Fibroblast of lung (primary cell): ENCODE measurements at places on chromosomes 16 and 17.

DNA sequence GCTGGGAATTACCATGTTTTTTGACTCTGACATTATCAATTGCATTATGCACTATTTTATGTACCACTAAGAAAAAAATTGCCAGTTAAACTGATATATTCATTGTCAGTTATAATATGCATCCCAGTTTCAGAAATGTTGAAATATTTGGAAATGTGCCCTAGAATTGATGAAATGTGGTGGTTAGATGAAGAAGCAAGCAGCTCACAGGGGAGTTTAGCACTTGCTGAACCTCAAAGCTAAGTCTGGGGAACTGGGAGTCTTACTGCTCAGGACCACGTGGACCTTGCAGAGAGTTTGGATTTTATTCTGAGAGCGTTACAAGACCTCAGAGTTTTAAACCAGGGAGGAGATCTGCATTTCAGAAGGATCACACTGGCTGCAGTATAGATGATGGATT, 67.9 kb downstream of the TNRC6C start:
- DNase-seq: no peak

DNA sequence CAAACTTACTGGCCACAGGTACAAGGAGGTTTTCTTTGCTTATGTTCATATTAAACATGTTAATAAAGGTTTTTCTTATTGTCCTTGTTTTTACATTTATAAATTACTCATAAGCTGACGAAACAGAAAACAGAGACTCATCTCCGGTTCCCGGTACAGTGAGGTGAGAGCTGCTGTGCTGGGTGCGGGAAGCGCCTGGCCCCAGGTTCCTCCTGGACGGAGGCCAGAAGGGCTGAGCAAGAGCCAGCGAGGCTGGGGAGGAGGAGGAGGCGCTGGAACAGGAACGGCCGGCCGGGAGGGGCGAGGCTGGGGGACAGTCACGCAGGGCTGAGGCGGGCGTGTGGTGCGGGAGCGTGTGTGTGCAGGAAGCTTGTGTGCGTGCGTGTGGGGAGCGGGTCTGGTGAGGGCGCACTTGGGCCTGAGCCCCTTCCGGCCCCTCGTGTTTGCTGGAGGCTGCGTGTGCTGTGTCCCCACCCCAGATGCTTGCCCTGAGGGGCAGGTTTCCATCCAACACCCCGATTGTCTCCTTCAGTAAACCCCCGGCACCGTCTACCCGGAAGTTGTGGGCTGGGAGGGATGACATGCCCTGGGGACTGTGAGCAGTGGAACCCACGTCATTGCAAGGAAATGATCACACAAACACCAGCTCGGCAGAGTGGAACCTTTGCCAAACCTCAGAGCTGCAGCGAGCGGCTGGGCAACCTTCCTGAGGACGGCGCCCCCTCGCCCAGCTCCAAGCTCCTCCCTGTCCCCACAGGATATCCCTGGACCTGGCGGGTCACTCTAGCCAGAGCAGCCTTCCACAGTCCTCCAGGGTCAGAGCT, 19.5 kb downstream of the CD7 start:
- DNase-seq: peak; percentile 91

- no peak for DNase-seq
These were observed 204.5 kb downstream of the RBFOX3 start for GRCh38 chr17:79406316-79406715.

DNA sequence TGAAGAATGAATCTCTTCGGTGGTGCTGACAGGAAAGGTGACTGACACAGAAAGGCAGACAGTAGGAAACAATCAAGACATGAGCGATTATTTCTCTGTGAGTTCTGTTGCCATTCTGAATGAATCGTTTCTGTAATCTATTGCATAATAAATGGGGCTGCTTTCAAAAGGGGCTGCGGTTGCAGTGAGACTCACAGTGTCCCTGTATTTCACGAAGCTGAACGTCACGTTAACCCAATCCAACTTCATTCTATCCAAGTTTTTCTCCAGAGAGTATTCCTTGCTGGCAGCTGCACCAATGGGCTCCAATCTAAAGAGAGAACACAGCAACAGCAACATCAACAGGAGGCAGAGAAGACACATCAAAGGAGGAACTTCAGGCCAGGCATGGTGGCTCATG, 75.4 kb downstream of the DNAH3 start:
- DNase-seq: peak; percentile 4

GRCh38 chr17:48550502-48551213, 5.7 kb upstream of the HOXB2 start:
- peak; percentile 40 for DNase-seq

DNA sequence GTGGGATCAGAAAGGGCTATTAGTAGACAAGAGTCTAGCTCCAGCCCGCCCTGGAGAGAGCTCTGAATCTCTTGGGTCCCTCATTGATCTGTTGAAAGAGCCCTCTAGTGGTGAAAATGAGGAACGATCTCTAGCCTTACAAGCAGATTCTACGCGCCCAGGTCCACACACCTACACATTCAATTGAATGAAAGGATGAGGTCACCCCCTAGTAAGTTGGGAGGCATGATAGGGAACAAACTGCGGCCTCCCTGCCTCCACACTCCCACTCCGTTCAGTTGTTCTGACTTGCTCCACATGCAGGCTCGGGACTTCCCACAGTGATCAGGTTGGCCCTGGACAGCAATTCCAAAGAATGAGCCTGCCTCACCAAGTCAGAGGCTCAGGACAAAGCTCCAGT, 2.9 kb upstream of the CACNG3 start:
- peak; percentile 40 for DNase-seq

GRCh38 chr17:40072040-40072734, 9.4 kb downstream of the THRA start:
- no peak for DNase-seq

DNA sequence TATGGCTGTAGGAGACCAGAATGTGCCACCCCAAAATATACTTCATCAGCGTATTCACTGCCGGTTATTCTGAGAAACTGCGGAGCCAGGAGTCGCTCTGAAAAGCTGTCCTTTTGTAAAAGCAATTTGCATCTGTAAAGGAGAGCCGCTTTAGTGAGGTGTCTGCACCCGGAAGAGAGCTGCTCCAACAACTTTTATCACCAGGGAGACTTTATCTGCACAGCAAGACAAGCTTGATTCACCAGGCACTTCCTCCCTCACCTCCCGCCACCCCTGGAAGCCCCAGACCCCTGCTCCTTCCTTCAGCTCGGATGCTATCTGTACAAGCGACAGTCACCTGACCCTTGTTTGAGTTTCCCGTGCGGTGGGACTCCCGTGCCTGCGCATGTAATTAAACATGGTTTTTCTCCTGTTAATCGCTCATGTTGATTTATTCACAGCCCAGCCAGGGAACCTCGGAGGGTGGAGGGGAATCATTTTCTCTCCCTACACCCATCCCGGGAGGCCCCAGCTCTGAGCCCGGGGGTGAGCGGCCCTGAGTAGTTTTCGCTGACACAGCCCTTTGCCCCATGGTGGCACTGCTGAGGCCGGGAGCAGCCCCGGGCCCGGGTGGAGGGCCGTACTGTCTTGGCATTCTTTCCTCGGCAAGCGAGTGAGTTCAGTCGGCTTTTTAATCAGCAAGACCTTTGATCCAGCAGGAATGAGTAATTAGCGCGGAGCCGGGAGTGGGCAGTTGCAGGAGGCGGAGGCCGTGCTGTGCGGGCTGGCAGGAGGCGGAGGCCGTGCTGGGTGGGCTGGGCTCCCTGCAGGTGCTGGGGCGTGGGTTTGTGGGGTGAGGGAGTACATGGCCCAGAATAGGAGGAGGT, 222.7 kb upstream of the CIBAR2 start:
- DNase-seq: peak; percentile 60

DNA sequence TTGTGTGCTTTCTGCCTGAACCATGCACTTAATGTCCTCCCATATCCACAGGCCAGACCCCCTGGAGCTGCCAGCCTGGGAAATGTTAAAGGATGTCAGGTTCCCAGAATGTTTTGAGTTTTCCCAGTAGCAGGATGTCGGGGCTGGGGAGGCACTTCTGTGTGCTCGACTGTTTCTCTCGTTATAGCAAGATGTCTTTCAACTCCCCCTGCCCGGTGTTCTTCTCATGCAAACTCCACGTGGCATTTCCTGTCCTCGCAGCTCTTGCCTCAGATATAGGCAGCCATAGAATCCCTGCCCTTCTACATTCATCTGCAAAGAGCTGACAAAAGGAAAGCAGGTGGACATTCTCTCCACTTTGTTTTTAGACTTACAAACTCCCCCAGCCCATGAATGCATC, 457.2 kb upstream of the CDH11 start:
- no peak for DNase-seq

GRCh38 chr16:12262454-12263180, 286.1 kb downstream of the SNX29 start:
- DNase-seq: no peak

- no peak for DNase-seq
These were observed 85.5 kb upstream of the ZNF750 start for GRCh38 chr17:82925336-82925735.

DNA sequence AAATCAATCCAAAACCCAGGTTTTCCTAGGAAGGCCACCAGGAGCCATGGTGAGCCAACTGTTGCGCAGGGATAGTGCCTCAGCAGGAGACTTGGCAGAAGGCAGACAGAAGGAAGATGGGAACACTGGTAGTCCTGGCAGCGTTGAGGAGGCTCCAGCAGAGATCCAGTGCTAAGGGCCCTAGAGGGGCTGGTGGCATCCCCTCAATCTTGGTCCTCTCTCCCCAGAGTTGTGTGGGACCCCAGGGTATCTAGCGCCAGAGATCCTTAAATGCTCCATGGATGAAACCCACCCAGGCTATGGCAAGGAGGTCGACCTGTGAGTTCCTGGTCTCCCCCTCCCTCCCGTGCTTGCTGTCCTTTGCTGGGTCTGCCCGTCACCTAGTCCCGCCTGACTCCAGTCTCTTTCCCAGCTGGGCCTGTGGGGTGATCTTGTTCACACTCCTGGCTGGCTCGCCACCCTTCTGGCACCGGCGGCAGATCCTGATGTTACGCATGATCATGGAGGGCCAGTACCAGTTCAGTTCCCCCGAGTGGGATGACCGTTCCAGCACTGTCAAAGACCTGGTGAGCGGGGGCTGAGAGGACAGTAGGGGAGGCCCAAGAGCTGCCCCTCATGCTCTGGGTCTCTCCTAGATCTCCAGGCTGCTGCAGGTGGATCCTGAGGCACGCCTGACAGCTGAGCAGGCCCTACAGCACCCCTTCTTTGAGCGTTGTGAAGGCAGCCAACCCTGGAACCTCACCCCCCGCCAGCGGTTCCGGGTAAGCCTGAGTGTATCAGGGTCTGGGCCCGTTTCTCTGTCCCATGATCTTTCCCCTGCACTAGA, 5.7 kb downstream of the CFAP119 start:
- DNase-seq: no peak

GRCh38 chr16:87330646-87331045, 13.5 kb upstream of the C16orf95 start:
- DNase-seq: no peak

GRCh38 chr17:18978655-18979054, 25.9 kb downstream of the FAM83G start:
- no peak for DNase-seq

DNA sequence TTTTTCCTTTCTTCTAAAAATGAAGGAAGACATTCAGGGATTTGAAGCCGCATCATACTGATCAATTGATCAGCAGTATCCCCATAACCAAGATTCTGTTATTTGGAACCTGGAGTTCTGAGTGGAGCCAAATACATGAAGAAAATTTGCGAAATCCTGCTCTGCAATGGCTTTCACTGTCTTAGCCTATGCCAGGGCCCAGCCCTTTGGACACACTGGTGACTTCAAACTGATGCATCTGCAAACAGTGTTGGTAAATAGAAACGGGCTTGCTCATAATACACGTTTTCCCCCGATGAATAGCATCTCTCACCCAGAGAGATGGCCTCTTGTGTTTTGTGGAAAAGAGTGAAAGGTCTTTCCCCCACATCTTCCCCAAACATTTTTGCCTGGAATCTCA, 87.6 kb upstream of the TOX3 start:
- DNase-seq: no peak

- no peak for DNase-seq
These were observed 46.9 kb downstream of the NDEL1 start for GRCh38 chr17:8482546-8482945.

DNA sequence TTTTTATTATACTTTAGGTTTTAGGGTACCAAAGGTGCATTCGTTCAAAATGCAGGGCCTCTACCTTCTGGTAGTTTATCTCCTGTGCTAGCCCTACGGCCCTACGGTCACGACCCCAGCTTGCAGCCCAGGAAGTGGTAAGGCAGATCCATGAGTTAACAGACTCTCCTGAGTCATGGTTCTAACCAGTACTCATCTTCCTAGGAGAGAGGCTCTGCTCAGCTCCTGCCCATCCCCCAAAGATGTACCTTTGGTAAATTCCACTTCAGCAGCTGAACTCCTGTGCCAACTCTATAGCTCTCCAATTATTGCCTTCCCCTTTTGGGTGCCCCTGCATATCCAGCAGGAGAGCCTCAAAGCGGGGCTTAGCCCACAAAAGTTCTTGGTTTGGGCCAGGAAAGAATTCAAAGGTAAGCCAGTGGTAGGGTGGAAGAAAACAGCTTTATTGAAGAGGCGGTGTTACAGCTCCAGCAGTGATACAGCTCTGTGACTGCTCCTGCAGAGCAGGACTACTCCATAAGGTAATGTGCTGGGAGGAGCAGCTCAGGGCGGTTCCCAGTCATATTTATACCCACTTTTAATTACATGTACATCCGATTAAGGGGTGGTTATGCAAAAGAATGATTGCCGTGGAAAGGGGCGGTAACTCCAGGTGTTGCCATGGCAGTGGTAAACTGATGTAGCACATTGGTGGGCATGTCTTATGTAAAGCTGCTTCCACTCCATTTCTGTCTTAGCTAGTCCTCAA, 241.4 kb downstream of the PMP22 start:
- no peak for DNase-seq

DNA sequence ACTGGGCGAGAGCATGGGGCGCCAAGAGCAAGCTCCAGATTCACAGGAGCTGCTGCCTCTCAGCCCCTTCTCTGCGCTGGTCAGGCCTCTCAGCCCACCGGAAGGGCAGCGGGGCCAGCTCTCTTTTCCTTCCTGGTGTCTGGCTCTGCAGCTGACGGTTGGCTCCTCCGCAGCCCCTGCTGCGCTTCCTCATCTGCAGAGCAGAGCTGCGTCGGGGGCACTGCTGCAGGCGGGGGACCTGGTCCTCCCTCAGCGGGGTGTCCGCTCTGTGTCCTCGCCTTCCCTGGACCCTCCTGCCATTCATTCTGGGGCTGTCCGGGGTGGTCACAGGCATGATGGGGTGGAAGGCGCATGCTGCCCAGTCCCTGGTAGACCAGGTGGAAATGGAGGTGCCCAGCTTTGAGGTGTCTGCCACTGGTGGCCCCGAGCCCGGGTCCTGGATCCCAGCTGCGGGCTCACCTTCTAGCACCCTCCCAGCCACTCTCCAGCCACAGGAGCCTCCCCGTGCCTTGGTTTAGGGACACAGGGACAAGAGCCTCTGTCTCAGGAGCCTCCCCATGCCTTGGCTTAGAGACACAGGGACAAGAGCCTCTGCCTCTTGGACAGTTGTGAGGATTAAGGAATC, 84.8 kb downstream of the IRF8 start:
- no peak for DNase-seq

GRCh38 chr17:76562734-76563148, 22.9 kb downstream of the PRCD start:
- peak; percentile 90 for DNase-seq

DNA sequence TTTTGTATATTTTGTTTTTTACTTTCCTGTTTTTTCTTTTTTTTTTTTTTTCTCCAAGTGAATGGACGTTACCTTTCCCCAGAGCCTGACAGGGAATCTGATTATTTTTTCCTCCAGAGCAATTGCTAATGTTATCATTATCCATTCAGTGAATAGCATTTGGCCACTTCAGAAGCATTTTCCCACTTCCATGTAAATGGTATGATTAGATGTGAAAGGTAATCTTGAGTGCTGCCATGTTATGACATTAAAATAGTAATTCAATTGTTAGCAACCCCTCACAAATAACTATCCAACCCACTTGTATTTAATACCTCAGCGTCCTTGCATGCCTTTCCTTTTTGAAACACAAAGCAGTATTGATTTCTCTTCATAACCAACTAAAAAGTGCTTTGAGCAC, 1243.8 kb downstream of the CDH8 start:
- no peak for DNase-seq
